Hematopoietic multipotent progenitor cell (in vitro differentiated cells): ENCODE measurements at places on chromosomes 13 and 19.

GRCh38 chr13:32150239-32150638, 118.7 kb downstream of the FRY start:
- no peak for DNase-seq

- no peak for DNase-seq
Observed at GRCh38 chr13:26606631-26607030, 49.1 kb downstream of the WASF3 start.

DNA sequence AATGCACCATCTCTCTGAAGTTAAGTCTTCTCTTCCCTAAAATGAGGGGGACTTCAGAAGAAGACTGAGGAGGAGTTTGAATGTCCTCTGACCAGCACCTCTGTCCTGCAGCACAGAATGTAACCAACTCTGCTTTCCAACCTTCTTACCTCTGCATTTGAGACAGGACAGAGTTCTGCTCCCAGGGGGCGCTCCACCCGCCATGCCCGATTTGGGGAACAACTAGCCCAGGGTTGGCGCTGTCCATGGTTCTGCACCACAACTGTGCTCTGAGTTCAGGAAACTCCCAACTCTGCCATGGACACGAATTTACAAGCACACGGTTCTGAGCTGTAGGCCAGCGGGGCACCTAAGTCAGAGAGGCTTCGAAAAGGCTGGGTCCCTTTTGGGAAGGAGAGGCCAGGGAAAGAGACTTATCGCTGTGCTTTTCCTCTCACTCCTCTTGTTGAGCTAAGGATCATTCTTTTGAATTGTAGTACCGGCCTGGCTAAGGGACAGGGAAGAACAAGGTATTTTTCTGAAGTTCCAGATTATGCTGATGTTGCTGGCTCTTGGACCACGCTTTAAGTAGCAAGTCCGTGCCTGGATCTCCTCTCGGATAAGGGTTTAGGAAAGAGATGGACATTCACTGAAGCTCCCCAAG, 22.2 kb downstream of the SIGLEC5 start:
- peak; percentile 90 for DNase-seq

DNA sequence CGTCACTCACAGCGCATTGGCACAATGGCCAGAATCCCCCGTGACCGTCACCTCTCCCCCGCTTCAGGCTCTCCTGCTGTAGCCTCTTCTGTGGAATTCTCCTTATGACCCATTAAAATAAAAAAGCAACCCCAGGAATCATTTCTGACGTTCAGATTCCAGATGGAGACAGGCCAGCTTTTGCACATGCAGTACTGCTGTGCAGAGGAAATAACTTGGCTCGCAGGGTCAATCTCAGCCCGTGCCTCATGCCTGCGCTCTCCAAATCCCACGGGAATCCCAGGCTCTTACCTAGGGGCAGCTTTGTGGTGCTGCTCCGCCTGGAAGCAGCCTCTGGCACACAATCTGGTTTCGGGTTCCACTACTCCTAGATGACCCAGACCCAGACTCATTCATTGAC, 32.7 kb upstream of the SOX1 start:
- no peak for DNase-seq

- no peak for DNase-seq
Observed at GRCh38 chr13:72645521-72645920, 81.9 kb downstream of the MZT1 start.

- DNase-seq, result no peak
Observed at GRCh38 chr19:54449701-54450069, 686 bp downstream of the LENG8 start.

DNA sequence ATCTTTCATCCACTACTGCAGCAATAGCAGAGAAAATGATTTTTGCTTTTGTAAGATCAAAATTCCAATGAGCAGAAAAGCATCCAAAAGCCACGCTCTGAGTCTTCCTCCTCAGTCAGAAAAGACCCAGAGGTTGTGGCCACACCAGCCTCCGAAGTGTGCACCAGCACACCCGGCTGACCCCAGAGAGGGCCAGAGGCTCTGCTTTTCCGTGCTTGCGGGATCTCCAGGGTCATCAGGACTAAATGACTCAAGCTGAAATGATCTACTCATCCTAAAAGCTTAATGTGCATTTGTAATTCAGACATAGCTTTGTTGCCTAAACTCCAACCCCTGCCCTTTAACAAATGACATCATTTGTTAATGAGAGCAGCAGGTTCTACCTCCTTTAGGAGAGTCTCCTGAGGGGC, 16.5 kb downstream of the RXFP2 start:
- DNase-seq, result no peak

GRCh38 chr19:13152974-13153568, 2.9 kb downstream of the IER2 start:
- peak; percentile 100 for DNase-seq
